ENCODE measurements at places on chromosomes 4 and X.

DNA sequence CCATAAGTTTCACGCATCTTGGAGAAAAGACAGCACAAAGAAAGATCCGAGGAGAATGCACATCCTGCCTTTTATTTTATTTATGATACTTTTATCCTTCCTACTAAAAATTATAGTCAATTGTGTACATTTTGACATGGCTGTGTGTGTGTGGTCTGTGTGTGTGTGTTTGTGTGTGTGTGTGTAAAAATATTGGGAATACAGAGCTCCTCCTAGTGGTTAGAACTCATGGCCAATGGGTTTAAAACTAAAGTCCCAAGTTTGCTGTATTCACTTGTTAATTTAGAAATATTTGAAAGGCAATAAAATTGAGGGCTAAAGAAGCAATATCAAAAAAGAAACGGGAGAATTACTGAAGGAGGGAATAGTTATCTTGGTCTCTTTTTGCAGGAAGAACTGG, 47.5 kb downstream of the NKX6-1 start:
- no peak for DNase-seq

- no peak for DNase-seq
Measured at GRCh38 chr4:153560908-153561307, 94.7 kb downstream of the TMEM131L start.

GRCh38 chr4:174216799-174217272, 66.6 kb downstream of the FBXO8 start:
- DNase-seq = no peak

DNA sequence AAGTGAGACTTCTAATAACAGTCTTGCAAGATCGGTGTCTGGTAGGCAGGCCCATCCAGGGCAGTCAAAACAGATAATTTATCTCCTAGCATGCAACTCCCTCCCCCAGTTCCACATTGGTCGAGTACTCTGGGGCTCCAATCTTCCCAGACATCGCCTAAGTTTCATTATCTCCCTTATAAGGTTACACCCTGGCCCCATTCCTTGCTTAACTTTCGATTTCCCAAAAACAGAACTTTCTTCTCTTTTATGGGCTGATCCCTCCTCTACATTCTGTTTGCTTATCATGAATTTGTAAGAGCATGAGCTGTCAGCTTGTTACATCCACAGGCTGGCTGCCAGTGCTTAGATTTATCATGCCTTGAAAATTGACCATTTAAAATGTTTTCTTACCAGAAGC, 471.3 kb downstream of the TECRL start:
- no peak for DNase-seq

DNA sequence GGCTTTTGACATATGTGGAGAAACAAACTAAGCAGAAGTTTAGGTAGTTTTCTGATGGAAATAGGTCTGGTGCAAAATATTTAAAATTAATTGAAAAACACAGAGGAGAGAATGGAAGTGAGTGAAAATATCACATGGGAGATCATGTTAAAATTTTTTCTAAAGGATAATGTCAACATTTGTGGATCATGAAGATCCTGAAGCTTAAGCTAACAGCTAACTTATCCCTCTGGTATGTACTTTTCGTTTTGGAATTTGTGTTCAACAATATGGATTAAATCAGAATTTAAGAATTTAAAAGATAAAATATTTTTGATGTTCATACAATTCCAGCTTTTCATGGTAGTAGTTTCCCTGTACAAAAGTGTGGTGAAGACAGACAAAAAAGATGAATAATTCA, 572.8 kb upstream of the FAM241A start:
- DNase-seq = no peak

DNA sequence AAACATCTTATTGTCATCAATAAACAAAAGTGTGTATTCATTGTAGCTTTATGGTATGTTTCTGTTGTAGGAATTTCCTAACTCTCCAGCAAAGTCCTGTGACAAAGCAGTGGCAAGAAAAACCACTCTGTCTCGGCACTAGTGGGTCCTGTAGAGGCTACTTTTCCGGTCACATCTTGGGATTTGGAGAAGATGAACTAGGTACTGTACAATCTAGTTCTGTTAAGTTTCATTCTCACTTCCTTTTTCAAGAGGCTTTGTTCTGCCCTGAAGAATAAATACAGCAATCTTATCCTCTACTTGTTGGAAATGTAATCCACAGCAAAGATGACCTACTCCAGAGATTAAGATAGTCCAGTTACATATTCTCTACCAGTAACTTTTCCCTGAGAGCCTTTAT, 69.3 kb downstream of the HHIP start:
- no peak for DNase-seq

- no peak for DNase-seq
Measured at GRCh38 chrX:142312591-142312990, 107.5 kb upstream of the MAGEC2 start.

GRCh38 chrX:132638313-132638712, 149.5 kb upstream of the MBNL3 start:
- DNase-seq = no peak

DNA sequence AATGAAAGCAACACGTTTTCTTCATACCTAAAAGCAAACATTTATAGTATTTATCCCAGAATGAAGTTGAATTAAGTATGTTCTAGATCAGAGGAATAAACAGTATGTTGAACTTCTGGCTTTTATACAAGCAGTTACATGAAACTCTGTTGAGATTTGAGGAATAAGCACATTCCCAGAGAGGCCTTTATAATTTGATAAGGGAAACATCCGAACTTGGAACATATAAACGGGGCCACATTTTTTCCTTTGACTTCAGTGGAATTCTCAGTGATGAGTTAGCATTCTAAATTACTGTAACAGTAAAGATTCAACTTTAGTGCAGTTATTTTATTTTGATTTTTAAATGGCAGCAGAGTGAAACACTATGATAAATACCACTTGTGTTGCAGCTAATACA, 119.5 kb downstream of the GLRA3 start:
- DNase-seq = no peak

- DNase-seq = no peak
Measured at GRCh38 chr4:62816566-62816965, 1592.7 kb downstream of the TECRL start.

DNA sequence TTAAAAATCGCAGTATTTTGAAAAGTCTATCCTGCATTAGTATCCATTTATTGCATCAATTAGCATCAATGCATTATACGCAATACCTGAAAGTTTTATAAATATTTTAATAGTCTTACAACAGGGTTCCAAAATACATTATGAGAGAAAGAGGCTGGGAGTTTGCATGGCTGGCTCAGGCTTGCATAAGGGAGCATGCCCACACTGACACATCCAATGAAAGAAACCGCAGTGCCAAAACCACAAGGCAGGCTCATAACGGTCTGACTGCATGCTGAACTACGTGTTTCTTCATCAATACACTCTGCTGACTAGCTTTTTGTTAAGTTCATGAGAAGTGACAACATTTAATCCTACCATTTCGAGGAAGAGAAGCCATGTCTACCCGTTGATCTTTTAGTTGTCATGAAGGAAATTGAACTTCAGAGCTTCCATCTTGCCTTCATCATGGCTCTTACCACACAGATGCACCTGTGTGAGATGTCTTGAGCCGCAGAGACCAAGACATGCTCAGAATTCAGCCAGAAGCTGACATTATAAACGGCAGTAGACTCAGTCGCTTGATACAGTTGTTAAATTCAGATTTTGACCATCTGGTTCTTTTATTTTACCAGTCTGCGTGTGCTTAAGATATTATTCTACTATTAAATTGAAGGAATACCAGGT, 168.8 kb upstream of the FRG1 start:
- no peak for DNase-seq

GRCh38 chr4:74999714-75000309, 66.9 kb downstream of the PARM1 start:
- no peak for DNase-seq

GRCh38 chr4:26741491-26741871, 119.2 kb upstream of the STIM2 start:
- no peak for DNase-seq

DNA sequence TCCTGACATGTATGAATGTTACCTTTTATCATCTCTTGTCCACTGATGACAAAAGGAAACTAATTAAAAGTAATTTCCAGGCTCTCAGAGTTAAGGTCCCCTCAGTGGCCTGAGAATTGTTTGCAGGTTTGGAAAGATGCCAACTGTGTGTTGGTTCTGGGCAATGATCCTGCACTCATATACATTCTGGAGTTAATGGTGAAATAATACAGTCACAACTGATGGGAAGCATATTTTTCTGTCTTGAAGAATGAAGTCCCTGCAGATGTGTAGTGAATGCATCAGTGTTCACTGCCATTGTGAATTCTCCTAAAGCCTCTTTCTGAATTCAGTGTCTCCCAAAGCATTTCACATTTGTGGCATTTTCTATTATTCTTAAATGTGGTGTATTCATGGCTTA, 238.1 kb upstream of the PPP1R2C start:
- DNase-seq = no peak

Data from hypothalamus (tissue), 51 donors.